ENCODE measurements at places on chromosomes 12 and 14.

DNA sequence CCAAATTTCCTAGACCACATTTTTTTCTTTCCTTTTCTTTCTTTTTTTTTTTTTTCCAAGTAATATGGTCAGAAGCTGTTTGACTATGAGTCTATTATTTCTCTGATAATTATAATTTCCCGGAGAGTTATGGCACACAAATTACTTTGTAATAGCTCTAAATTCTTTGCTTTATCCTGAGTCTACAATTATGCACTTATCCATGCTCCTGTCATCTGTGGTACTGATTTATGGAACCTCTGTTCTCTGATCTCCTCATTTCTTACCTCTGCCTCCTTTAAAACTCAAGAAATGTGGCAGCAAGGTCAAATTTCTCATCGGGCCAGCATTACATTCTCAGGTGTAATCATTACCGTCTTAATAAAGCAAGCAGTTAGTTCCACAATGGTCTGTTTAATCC, 282.1 kb downstream of the PAWR start:
- DNase-seq, result no peak

DNA sequence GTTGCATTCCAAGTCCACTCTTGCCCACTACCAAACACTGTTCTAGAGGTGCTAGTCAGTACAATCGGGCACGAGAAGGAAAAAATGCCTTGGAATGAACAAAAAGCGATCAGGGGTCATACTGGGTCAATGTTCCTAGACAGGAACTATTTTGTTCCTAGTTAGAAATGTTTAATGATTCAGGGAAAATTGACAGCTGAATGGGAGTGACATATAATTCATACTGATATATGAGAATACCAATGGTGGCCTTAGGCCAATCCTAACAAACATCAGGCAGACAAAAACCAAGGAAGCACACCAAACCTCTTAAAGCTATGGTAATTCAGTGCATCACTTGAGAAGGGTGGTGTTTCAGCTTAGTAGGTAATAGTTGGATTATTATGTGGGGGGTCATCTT, 51.1 kb downstream of the ANAPC7 start:
- DNase-seq, result no peak

- no peak for DNase-seq
Observed at GRCh38 chr12:57489157-57489641, 1.3 kb downstream of the MARS1 start.

DNA sequence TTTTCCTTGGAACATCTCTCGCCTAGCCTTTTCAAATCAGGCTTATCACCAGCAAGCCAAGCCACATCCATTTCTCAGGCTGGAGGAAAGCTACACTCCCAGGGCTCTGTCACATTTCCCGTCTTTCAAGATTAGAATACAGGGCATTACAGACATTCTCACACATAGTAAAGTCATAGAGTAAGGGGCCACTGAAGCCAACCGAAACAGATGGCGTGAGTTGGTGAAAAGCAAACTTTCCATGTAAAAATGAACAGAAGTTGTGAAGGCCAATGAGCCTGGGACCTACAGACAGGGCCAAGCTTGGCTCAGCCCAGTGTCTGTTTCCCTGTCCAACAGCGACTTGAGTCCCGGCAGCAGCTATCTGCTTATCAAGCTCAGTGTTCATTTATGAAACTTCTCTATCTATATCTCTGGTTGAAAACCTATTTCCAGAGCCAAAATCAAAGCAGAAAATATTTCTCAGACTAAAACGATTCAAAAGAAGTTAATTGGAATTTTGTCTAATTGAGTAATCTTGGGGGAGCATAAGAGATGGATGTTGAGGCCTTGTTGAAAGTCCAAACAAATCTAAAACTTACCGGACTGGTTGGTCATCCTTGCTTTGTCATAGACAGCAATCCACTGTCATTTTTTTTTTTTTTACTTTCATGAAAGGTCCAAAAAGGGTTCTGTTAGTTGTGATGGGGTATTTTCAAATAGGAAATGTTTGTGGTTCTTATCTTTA, 105.6 kb downstream of the DAAM1 start:
- no peak for DNase-seq

DNA sequence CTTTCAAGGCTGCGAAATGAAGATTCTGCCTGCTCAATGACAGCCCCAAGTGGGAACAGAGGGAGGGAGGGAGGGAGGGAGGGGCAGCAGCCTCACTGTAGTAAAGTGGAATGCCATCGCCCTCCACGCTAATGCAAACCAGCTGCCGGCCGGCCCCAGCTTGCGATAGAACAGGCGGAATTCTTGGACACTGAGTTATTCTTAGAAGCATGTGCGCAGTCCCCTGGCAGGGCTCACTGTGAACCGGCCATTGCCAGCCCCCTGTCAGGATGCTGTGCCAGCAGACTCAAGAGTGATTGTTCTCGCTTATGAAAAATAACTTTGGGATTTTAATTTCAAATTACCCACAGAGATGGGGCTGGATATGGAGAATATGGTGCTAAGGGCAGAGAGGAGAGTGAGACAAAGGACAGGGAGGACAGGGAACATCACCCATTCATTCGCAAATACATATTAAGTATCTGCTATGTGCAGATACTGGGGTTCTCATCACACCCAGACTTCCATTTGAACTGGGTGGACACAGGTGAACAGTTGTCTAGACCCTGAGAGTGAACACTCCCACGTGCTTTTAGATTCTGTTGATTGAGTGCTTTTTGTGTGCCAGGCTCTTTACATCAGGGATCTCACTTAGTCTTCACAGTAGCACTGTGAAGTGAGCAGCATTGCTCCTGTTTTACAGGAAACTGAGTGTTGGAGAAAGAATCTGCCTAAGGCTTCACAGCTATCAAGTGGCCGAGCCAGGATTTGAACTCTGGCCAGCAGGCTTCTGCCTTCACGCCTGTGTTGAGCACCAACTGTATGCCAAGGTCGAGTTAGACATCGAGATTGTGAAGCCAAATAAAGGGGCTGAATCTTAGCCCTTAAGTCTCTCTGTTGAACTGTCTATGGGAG, 192.9 kb downstream of the C12orf75 start:
- no peak for DNase-seq

- no peak for DNase-seq
Observed at GRCh38 chr12:6042446-6042845, 82.0 kb downstream of the VWF start.

All from activated CD4-positive, alpha-beta T cell treated with anti-CD3 and anti-CD28 coated beads, Interleukin-2, amount 50 U/mL, for 16 hours (primary cell).